Eye (tissue), 1 donor: ENCODE measurements at places on chromosomes 2 and 18.

DNA sequence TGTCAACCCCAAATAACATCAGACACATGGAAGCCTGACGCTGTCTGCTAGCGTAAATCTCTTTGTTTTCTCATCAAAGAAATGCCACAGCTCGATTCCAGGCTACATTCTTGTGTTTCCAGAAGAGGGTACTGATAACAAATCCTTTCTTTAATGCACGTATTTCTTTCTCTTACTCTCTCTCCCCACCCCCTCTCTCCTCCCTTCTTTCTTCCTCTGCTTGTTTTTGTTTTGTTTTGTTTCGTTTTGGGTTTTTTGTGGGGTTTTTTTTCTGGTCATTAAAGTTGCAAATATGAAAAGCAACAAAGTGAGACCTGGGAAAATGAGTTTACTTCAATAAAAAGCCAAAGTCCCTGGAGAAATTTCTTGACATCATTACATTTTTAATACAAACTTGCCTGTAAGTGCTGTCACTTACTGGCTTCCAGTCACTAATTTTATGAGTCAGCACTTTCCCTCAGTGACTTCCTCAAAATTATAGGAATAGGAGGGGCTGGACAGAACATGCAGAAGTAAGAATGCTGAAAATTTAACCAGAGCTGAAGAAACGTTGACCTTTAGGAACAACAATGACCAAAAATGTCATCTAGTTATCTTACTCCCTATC is 106.7 kb upstream of the NABP1 start:
- DNase-seq, result peak; percentile 42

DNA sequence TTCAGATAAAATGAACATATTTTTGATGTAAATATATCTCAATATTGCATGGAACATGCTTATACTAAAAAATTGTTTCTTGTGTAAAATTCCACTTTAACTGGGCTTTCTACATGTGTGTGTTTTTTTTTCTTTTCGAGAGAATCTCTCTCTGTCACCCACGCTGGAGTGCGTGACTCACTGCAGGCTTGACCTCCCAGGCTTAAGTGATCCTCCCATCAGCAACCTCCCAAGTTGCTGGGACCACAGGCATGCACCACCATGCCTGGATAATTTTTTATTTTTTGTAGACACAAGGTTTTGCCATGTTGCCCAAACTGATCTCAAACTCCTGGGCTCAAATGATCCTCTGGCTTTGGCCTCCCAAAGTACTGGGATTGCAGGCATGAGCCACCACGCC is 254.6 kb downstream of the LOXHD1 start:
- DNase-seq, result no peak

DNA sequence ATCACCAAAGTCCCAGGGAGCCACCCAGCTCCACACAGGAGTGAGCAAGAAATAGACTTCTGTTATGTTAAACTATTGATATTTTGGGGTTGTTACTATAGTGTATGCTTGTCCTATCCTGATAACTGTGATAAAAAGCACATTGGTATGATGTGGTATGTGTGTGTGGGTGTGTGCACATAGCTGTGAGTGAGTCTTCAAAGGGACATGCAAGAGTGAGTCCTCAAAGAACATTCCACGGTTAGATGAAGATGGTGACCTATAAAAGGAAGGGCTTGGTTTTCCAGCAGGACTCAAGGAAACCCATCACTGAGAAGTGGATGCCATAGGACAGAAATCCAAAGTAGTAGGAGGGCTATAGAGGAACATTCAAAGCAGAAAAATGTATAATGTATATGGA is 342.9 kb downstream of the TSN start:
- DNase-seq, result no peak

- no peak for DNase-seq
Measured at GRCh38 chr18:55477499-55477859, 110.5 kb downstream of the TCF4 start.

DNA sequence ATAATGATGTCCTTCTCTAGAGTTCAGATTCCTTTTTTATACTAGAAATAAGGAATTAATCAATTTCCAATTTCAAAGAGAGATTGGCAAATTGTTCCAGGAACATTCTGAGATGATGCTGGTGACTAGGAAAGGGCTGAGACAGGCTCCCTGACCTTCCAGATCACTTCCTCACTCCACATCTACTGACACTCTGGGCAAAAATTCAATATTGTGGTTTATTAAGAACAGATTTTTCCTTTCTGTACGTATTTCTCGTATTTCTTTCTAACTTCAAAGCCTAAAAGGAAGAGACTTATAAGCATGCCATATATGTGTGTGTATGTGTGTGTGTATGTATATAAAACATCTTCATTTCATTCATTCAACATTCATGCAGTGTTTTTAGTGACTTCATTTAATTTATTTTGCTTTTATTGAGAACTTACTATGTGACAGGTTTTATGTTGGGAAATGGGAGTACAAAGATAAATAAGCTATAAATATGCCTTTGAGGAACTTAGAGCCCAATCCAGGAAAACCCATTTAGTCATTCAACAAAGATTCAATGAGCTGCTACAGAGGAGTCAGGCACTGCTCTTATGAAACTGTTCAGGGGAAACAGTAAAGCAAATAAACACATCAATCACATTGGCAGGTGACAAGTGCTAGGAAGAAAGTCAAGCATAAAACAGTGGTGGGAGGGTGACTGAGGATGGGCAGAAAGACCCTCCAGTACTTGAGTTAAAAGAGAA is 137.9 kb downstream of the RDH14 start:
- DNase-seq, result no peak

DNA sequence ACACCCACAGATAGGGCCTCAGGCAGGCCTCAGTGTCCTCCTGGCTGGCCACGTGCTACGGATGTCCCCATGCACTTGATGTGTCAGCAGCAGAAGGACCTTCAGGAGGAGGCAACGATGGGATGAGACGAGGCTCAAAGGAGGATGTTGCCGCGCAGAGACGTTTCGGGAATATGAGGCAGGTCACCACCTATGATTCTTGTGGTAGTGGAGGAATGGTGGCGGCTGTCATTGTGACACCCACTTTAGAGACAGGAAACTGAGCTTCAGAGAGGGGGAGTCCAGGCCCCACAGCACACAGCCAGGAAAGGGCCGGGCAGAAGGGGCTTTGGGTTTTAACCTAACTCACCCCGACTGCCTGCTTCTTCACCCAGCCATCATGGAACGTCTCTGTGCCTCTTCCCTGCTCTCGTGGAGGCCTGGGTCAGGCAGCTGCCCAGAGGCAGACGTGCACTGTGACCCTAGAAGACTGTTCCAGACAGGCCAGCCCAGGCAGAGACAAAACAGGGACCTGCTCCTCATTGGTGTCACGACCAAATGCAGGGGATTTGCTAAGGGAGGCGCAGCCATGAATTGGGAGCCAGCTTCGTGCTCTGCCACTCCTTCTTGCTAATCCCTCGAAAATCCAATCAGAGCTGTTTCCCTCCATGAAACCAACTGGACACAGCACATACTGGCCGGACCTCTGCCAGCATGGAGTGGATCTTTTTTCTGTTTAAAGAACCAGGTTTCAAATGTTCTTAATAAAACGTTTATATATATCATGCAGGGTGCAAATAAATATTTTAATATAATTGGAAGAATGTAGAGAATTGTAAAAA is 169.2 kb downstream of the ASB1 start:
- no peak for DNase-seq

- DNase-seq, result no peak
Measured at GRCh38 chr2:151098841-151099240, 162.8 kb downstream of the RBM43 start.
